ENCODE measurements at places on chromosomes 16 and 17.

GRCh38 chr17:68760141-68760475 is 158.9 kb upstream of the FAM20A start:
- no peak for DNase-seq

DNA sequence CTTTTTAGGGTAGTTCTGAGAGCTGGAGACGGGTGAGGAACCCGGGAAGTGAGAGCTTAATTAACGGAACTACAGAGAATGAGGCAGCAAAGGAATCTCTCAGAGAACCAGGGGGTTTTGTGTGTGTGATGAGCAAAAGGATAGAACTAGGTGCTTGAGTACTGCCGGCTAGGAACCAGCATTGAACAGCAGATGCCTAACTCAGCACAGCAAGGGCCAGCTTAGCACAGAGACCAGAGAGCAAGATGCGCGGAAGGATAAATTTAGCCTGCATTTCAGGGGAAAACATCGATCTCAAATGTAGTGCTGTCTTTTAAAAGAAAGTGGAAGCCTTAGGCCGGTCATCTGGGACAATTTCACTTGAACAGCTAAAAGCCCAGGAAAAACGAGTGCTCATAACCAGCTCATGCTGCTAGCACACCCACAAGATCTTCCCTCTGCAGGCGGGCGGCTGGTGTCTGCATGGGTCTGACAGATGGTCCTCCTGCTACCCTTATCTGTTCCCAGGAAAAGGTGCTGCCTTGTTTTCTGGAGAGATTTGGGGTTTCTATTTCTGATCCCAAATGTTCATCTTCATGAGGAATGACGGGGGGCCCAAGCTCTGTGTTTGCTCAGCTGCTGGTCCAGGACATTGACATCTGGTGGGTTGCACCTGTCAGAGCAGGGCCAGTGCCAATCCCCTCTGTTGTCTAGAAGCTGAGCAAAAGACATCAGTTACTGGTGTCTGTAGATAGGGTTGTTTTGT is 103.9 kb downstream of the SOCS1 start:
- no peak for DNase-seq

DNA sequence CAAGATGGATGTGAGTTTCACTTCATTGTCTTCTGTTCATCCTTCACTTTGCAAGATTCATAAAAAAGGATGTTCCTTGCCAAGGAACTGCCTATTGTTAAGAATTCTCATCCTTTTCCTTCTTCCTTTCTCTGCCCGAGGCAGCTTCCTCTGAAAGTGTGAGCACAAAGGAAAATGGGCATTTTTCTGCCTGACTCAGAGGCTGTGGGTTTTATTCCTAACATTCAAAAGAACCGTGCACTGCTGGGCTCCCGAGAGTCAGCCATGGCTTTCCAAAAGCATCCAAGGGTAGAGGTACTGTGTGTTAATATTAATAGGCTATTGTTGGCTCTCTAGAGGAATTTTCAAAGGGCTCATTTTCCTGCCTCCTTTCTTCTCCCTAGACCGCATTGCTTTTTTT is 289.4 kb downstream of the ABCC12 start:
- no peak for DNase-seq

DNA sequence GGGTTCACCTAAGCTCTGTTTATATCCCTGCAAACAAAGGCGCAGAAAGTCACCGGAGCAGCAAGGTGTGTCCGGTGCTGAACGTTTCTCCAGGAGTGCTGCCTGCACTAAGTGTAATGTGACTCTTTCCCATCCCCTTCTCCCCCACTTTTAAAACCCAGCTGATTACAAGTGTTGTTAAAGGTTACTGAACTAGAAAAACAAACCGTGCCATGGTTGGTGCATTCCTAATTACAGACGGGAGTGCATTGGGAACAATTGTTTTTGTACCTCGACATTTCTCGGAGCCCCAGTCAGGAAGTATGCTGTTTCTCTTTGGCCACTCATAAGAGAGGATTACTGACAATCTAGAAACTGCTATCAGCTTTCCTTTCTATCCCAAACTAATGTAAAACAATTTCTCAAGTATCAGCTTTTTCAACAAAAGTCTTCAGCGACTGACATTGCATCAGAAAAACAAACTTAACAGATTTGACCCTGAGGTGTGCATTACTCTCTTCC is 441.0 kb upstream of the SALL1 start:
- no peak for DNase-seq

DNA sequence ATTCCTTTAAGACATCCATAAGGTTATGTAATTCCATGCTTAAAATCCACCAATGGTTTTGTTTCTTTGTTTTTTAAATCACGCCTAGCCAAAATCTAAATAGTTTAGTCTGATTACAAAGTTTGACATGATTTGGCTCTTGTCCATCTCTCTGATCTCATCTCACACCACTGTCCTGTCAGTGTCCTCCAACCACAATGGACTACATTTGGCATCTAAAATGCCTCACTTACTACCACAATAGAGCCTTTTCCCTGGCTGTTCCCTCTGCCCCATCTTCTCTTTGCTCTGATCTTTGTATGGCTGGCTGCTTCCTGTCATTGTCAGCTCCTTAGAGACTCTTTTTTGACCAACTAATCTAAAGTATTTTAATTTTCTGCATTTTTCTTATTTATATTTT is 157.2 kb downstream of the MYO1D start:
- no peak for DNase-seq

- no peak for DNase-seq
These were observed 458 bp downstream of the SLC12A4 start for GRCh38 chr16:67967958-67968399.
